ENCODE measurements at places on chromosomes 5 and 9. TPM values are rescaled to one million over a fixed set of nuclear protein-coding genes. Genes with fewer than 3 reads are reported as not detected.

GRCh38 chr5:35561396-35561795 is 56.3 kb upstream of the SPEF2 start:
- no peak for DNase-seq
- no peaks in the 10 kb centered on the region for H3K27me3 ChIP-seq
- no peaks in the 10 kb centered on the region for H3K4me1 ChIP-seq
- H3K4me3 ChIP-seq, result no peak overlapping the region
- H3K36me3 ChIP-seq, result no peaks in the 10 kb centered on the region

DNA sequence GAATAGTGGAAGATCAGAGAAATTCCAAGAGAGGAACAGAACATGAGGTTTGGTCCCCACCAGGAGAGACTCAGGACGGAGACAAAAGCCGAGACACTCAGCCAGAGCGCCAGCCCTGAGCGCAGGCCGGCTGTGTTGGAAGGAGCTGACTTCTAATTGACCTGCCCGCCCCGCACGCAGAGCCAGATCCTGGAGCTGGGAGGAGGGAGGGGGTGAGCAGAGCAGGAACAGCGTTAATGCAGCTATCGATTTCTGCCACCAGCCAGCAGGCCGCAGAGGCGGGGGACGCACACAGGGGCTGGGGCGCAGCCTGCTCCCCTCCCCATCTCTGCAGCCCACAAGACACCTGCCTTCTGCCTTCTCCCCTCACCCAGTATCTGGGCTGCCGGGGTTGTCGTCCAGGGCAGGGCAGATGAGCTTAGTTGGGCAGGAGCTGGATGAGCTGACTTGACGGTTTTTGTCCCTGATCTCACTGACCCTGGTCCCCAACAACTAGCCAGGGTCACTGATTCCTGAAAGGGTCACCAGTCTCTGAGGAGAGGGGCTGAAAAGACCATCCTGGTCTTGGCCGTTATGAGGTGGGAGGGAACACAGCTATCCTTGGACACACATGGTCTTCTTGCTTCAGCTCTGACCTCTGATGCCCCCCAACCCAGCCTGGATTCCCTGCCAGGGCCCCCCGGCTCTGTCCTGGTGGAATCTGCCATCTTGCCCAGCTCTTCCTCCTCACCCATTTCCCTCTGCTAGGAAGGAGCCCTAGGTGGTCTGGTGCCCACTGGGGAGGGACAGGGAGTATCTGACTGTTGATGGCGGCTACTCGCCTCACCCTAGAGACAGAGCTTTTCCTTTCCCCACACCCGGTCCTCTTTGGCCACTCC is 29.8 kb downstream of the CXXC5 start:
- H3K4me3 ChIP-seq, result no peak overlapping the region
- H3K36me3 ChIP-seq, result no peaks in the 10 kb centered on the region
- no peak for DNase-seq
- H3K4me1 ChIP-seq, result no peaks in the 10 kb centered on the region
- no peaks in the 10 kb centered on the region for H3K27me3 ChIP-seq
- H3K27ac ChIP-seq, result no peak overlapping the region

DNA sequence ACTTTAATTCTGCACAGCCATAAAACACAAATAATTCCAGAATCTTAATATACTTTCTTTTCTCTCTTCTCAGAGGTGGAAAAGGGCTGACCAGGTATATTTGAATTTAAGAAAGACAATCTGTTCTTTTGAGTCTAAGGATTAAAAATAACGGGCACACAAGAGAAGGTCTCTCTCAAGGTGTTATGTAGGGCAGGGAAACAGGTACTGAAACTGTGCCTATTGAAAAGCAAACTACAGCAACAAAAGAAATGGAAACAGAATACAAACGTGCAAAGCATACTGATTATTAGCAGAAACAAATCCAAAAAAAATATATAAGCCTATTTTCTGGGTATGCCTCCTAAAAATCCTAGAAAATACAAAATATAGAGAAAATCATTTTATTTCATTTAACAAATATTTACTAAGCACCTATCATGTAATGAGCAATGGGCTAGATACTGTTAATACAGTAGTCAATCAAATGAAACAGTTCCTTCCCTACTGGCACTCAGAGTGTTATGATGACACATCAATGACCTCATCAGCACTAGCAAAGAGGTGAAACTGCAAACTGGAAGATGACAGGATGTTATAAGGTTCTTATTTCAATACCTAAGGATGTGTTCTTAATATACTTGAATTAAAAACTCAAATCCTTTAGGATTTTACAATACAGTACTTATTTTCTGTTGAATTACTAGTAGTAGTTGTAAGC is 87.7 kb downstream of the AUH start:
- no peak overlapping the region for H3K4me3 ChIP-seq
- no peak for DNase-seq
- no peaks in the 10 kb centered on the region for H3K36me3 ChIP-seq
- no peak overlapping the region for H3K27ac ChIP-seq
- peaks cover 9% of the 10 kb centered on the region for H3K4me1 ChIP-seq
- H3K27me3 ChIP-seq, result no peaks in the 10 kb centered on the region

The RLN2 gene
- 0.55 TPM for total RNA-seq

DNA sequence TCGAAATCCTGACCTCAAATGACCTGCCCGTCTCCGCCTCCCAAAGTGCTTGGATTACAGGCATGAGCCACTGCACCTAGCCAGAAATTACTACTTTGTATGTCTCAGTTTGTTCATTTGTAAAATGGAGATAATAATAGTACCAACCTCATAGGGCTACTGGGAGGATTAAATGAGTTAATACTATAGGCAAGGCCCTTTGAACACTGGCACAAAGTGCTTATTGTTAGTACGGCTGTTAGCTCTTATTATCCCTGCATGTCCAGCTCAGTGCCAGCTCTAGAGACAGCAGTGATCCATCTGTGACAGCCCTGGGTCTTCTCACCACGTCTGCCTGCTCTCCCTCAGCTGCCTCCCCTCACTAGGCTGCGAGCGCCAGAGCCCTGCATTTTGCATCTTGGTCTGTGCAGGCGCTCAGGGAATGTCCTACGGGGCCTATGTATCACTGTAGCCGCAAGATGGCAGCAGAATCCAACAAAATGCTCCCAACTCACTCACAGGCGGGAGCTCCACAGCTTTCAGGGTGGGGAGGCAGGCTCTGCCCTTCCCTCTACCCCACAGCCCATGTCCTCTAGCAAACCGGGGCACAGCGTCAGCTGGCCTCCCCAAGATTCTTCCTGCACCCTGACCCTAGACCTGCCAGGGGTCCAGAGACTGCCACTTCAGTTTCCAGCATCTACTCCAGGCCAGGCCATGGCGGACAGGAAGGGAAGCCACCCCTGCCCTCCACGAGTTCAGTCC is 17.7 kb upstream of the AKNA start:
- no peak overlapping the region for H3K27ac ChIP-seq
- no peaks in the 10 kb centered on the region for H3K27me3 ChIP-seq
- no peaks in the 10 kb centered on the region for H3K36me3 ChIP-seq
- no peak overlapping the region for H3K4me3 ChIP-seq
- H3K4me1 ChIP-seq, result no peaks in the 10 kb centered on the region

DNA sequence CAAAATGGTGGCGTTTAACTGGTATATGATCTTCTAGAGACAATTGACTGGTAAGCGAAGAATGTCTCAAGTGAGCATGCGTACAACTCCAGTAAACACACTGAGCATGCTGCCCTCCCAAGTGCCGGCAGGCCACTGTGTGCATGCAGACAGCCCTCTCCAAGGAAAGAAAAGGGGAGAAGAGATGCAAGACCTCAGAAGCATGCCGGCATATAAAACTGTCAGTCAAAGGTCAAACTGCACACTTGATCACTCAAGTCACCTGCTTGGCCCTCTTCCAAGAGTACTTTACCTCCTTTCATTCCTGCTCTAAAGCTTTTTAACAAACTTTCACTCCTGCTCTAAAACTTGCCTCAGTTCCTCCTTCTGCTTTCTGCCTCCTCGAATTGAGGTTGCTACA is 910.2 kb downstream of the TAF11L14 start:
- no peaks in the 10 kb centered on the region for H3K4me1 ChIP-seq
- no peak overlapping the region for H3K27ac ChIP-seq
- no peaks in the 10 kb centered on the region for H3K27me3 ChIP-seq
- H3K4me3 ChIP-seq, result no peak overlapping the region

- H3K4me1 ChIP-seq, result peaks cover 84% of the 10 kb centered on the region
- H3K36me3 ChIP-seq, result peaks cover 11% of the 10 kb centered on the region
- peak overlapping the region; percentile 88 for H3K4me3 ChIP-seq
- DNase-seq, result no peak
These were observed 1.9 kb downstream of the STOM start for GRCh38 chr9:121368138-121368522.

- no peaks in the 10 kb centered on the region for H3K27me3 ChIP-seq
- DNase-seq, result no peak
- no peak overlapping the region for H3K27ac ChIP-seq
- H3K4me1 ChIP-seq, result no peaks in the 10 kb centered on the region
- no peak overlapping the region for H3K4me3 ChIP-seq
These were observed 53.3 kb downstream of the SEMA6A start for GRCh38 chr5:116521173-116521872.

DNA sequence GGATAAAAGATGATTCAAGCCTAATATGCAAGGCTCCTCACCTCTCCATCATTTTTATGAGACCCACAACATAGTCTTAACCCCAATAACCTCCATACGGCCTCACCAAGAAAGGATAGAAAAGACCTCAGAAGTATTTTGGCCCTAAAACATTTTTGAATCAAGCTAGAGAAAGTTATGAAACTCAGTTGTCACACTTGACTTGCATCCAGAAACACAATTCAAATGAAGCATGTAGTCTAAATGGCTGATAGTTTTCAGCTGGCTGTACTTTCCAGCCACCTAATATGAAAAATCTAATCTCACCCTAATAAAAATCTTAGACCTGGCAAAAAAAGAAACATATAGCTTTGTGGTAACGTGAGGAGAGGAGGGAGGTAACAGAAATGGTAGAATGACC is 116.1 kb downstream of the ARL15 start:
- H3K36me3 ChIP-seq, result no peaks in the 10 kb centered on the region
- DNase-seq, result no peak
- no peaks in the 10 kb centered on the region for H3K27me3 ChIP-seq

GRCh38 chr5:61256474-61256873 is 75.6 kb upstream of the ZSWIM6 start:
- H3K4me1 ChIP-seq, result peaks cover 7% of the 10 kb centered on the region
- no peak overlapping the region for H3K27ac ChIP-seq
- H3K4me3 ChIP-seq, result no peak overlapping the region
- no peaks in the 10 kb centered on the region for H3K27me3 ChIP-seq

DNA sequence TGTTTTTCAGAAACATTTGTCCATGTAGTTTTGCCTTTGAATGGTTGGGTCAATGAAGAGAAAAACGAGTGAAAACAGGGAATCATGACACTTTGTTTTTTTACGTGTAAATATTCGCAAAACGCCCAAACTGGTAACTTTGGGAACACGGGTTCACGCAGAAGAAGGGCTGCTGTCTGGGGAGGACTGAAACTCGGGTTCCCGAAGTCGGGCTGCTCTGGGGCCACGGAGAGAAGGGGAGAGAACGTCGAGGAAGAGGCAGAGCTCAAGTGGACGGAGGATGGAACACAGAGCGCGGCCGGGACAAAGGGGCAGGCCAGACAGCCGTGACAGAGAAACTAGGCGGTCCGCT is 478 bp upstream of the SETD9 start:
- DNase-seq, result peak; percentile 79
- no peaks in the 10 kb centered on the region for H3K36me3 ChIP-seq
- H3K4me1 ChIP-seq, result peaks cover 15% of the 10 kb centered on the region
- H3K27ac ChIP-seq, result peak overlapping the region; percentile 97
- H3K27me3 ChIP-seq, result no peaks in the 10 kb centered on the region

DNA sequence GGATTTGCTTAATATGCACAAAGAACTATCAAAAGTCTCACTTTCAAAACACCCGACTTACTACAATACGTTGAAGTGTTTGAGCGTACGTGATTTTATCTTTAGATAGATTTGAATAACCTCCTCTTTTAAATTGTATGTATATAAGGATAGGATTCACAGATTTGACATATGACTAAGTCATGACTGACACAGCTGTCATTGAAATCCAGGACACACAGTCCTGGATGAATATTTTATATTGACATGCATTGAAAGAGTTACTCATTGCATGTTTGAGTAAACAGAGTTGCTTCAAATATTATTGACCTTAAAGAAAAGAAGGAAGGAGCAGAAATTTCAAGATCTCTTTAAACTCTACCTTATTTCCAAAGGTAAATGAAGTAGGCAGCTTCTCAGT is 3.3 kb downstream of the MUSK start:
- H3K36me3 ChIP-seq, result no peaks in the 10 kb centered on the region
- no peaks in the 10 kb centered on the region for H3K27me3 ChIP-seq
- no peak overlapping the region for H3K4me3 ChIP-seq
- no peak for DNase-seq

DNA sequence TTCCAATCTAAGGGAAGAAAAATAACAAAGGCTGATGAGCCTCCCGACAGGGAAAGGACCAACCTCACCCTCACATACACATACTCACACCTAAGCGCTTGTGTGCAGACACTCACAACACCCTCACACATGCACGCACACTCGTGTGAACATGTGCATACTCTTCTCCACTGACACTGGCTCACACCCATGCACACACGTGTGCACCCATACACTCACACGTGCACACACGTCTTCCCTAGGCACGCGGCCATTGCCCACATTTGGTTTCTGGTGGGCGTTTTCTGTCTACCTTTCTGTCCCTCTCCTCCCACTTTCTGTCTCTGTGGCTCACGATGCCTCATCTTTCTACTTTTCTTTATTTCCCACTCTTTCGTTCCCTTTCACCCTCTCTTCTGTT is 169.7 kb upstream of the MVB12B start:
- H3K36me3 ChIP-seq, result no peaks in the 10 kb centered on the region
- H3K27me3 ChIP-seq, result no peaks in the 10 kb centered on the region
- no peak overlapping the region for H3K4me3 ChIP-seq
- DNase-seq, result no peak
- H3K27ac ChIP-seq, result no peak overlapping the region
- no peaks in the 10 kb centered on the region for H3K4me1 ChIP-seq

The PCDHA1 gene
- not detected for total RNA-seq

The SHISAL2B gene
- total RNA-seq, result not detected

GRCh38 chr5:43363445-43364152 is 48.6 kb downstream of the CCL28 start:
- no peaks in the 10 kb centered on the region for H3K4me1 ChIP-seq
- no peak overlapping the region for H3K4me3 ChIP-seq
- no peaks in the 10 kb centered on the region for H3K27me3 ChIP-seq
- no peak for DNase-seq
- no peak overlapping the region for H3K27ac ChIP-seq

GRCh38 chr9:136075134-136075841 is 19.8 kb downstream of the NACC2 start:
- no peak overlapping the region for H3K4me3 ChIP-seq
- H3K4me1 ChIP-seq, result peaks cover 41% of the 10 kb centered on the region
- H3K27ac ChIP-seq, result no peak overlapping the region
- H3K27me3 ChIP-seq, result no peaks in the 10 kb centered on the region

- H3K4me3 ChIP-seq, result no peak overlapping the region
- H3K4me1 ChIP-seq, result no peaks in the 10 kb centered on the region
- H3K27ac ChIP-seq, result no peak overlapping the region
These were observed 5.8 kb downstream of the HAPLN1 start for GRCh38 chr5:83714810-83715209.

GRCh38 chr5:151819830-151820229 is 48.1 kb downstream of the G3BP1 start:
- peaks cover 5% of the 10 kb centered on the region for H3K36me3 ChIP-seq
- H3K27ac ChIP-seq, result no peak overlapping the region
- H3K27me3 ChIP-seq, result no peaks in the 10 kb centered on the region
- no peaks in the 10 kb centered on the region for H3K4me1 ChIP-seq

The PITX1 gene
- total RNA-seq, result 0.18 TPM

The IRGM gene
- total RNA-seq, result not detected

The OR1Q1 gene
- total RNA-seq, result not detected
